Bronchial epithelial cell (primary cell): ENCODE measurements at places on chromosomes 16 and 17.
A peak's percentile ranks its signal among the peaks of the same experiment; 100 is the strongest.

DNA sequence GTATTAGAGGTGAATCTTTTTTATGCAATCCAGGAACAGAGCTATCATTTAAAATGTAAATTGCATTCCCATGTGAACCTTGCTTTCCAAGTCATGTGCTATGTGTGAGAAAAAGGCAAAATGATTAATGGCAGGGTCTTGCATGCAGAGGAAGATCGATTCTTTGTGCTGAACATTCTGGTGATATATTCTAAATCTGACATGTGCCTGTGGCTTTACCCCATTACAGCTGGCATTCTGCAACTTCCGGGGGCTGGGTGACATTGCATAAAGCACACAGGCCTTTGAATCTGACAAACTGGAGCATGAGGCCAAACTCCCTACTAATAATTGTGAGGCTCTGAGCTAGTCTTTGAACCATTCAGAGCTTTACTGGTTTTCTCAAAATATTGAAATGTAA lies 1449.7 kb downstream of the CDH8 start:
- no peak for DNase-seq

DNA sequence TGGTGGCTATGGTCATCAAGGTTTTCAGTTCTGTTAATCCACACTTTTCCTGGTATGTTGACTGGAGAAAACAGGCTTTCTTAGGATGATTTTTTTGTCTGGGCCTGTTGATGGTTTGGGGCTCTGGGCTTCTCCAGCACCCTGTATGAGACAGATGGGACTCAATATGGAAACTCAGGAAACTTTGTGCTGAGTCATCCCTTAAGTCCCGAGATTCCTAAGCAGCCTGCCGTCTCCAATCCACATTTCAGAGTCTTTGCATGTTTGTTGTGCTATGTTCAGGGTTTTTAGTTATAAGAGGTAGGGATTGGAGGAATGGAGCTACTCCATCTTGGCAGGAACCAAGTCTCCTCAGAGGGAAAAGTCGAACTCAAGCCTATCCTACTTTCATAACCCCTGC lies 253.3 kb upstream of the FOXF1 start:
- no peak for DNase-seq

GRCh38 chr16:1920727-1921171 lies 2.5 kb upstream of the HS3ST6 start:
- DNase-seq: no peak

- DNase-seq: peak; percentile 40
These were observed 1.8 kb downstream of the GJD3 start for GRCh38 chr17:40362696-40363110.

GRCh38 chr17:50925296-50925891 lies 59.2 kb upstream of the TOB1 start:
- DNase-seq: peak; percentile 57

DNA sequence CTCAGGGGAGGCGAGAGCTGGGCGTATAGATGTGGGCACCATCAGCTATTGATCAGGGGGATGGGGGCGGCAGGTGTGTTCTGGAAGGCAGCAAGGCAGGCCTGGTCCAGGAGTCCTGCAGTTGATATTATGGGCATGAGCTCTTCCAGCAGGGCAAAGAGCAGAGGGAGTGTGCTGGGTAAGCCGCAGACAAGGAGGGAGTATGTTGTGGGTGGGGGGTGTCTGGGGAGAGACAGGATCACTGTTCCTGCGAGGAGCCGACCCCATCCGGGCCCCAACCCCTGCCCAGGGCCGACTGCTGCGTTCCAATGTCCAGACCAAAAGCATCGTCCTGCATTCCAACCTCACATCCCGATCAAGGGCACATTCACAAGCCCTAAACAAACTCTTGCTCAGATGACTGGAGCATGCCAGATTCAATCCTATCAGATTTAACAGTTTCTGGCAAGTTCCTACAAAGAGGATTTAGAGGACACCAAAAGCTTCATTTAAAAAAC lies 9.2 kb downstream of the MXRA7 start:
- no peak for DNase-seq

DNA sequence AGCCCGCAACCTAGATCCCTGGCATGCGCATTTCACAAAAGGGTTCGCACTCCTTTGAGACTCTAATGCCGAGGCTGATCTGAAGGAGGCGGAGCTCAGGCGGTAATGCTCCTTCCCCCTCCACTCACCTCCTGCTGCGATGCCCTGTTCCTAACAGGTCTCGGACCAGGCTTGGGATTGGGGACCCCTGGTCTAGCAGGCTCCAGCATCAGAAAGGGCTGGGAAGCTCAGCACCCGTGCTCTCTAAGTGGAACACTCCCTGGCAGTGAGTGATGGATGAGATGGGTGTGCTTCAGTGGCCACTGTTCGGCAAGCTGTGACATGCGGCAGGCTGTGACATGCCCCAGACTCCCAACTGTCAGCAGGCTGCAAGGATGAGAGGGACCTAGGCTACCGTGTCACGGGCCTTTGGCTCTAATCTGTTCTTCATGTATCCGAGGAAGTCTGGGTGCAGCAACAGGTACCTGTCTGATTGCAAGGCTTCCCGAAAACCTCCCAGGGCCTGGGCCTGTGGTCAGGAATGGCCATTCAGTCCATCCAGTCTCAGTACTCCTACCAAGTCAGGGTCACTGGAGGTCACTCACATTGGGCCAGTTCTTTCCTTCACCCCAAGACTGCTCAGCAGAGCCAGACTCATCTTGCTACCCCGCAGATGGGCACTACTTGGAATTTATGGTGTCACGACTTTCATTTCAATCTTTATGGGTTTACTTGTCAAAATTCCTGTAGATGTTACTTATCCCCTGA lies 1.3 kb upstream of the ST6GALNAC2 start:
- peak; percentile 64 for DNase-seq
